ENCODE measurements at places on chromosomes 3 and 15.

GRCh38 chr15:68821190-68821840, 620 bp upstream of the ANP32A start:
- peak; percentile 32 for DNase-seq

DNA sequence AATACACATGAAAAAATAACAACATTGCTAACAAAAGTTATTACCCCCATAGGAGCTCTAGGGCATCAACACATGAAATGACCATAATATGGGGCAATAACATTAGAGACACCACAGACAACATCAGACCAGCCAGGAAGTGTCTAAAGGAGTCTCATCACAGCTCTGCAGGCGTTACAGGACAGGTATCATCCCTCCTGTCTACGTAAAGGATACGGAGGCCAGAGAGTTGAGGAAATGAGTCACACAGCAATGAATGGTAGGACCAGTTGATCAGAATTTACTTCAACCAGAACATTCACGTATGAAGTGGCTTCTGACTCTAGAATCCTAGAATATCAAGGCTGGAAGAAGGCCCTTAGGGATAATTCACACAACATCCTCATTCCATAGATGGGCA, 1.8 kb downstream of the NME9 start:
- DNase-seq, result no peak

DNA sequence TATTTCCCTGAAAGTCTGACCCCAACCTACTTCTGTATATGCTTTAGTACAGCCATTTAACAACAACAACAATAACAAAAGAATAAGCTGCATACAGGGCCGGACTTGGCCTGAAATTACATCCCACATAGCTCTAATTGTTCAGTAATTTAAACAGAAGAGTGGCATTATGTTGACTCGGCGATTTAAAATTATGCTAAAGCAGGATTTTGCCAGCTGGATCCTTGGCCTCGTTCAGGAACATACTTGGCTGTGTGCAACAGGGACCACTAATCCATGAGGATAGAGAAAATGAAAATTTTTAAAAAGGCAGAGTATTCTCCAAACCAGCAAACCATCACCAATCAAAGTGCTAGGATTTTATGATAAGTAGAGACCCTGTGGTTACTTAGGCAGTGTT, 433.1 kb upstream of the RBMS3 start:
- DNase-seq, result no peak

GRCh38 chr3:157100608-157101396, 59.1 kb downstream of the CCNL1 start:
- DNase-seq, result no peak

GRCh38 chr15:72889545-72889944, 106.0 kb upstream of the ADPGK start:
- DNase-seq, result no peak

DNA sequence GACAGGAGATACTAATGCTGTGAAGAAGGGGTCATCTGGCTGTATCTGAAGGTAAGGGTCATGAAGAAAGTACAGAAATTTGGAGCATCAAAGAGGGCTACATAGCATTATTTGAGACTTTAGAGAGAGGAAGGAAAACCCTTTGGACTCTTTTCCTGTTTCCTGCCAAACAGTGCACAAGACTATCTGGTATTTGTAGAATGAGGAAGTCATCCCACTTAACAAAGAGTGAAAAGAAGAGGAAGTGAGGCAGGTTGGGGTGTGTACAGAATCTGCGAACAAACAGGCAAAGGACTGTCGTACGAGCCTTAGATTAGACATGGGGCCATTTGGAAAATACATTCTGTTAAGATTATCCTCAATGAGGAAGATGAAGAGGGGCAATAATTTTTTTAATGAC, 546.8 kb upstream of the EPHA6 start:
- no peak for DNase-seq

GRCh38 chr15:81291916-81292522, 31.9 kb downstream of the STARD5 start:
- DNase-seq, result no peak

GRCh38 chr3:186451371-186451770, 89.3 kb upstream of the DGKG start:
- no peak for DNase-seq

GRCh38 chr3:5162102-5162501, 25.4 kb upstream of the EDEM1 start:
- DNase-seq, result no peak

DNA sequence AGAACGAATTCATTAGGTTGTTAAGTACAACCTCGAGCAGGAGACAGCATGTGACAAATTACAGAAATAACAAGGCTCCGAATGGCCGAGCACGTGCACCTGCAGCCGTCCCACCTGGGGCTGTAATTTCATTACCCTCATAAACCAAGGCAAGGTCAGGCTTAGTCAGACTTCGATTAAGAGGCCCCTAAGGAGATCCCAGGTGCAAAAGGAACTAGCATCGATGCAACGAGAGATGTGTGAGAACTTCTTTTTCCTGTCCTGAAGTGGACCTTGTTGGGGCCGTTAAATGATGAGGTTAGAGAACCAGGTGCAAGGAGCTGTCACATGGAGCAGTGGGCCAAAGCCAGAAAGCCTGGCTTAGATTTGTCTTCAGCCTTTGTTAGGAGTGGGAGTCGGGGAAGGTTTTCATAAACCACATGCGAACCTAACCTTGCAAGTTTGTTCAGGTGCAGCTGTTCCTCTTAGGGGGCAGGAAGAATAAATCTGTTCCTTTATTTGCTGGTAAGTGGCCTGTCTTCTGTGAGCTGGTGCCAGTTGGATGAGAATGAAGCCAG, 559.9 kb upstream of the MCTP2 start:
- no peak for DNase-seq

- no peak for DNase-seq
Measured at GRCh38 chr3:48214225-48214624, 9.1 kb upstream of the CAMP start.

- no peak for DNase-seq
Measured at GRCh38 chr3:10774825-10775224, 41.2 kb upstream of the SLC6A11 start.

DNA sequence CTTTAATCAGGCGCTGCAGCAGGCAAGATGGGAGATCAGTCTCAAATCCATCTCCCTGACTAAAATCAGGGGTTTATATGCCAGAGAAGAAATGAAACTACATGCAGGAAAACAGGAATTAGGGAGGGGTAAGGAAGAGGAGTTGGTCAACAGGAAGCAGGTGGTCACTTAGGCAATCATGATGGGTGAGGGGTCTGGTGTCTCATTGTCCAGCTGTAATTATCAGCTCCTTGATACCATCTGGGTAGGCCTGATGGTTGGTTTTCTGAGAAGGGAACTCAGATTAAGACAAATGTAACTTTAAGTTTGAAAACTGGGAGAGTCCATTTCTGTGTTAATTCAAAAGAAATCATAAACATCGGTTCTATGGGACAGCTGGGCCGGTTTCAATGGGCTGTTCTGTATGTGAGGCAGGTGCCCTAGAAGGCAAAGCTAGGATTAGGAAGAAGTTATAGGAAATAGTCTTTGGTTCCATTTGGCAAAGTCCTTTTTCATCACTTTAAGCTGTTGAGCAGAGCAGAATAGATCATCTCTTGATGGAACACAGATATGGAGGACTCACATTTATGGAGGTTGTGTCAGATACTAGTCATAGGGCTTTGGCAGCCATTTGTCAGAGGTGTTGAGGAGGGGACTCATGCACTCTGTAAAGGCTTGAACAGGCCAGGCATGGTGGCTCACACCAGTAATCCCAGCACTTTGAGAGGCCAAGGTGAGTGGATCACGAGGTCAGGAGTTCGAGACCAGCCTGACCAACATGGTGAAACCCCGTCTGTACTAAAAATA, 149.4 kb downstream of the VGLL4 start:
- no peak for DNase-seq

DNA sequence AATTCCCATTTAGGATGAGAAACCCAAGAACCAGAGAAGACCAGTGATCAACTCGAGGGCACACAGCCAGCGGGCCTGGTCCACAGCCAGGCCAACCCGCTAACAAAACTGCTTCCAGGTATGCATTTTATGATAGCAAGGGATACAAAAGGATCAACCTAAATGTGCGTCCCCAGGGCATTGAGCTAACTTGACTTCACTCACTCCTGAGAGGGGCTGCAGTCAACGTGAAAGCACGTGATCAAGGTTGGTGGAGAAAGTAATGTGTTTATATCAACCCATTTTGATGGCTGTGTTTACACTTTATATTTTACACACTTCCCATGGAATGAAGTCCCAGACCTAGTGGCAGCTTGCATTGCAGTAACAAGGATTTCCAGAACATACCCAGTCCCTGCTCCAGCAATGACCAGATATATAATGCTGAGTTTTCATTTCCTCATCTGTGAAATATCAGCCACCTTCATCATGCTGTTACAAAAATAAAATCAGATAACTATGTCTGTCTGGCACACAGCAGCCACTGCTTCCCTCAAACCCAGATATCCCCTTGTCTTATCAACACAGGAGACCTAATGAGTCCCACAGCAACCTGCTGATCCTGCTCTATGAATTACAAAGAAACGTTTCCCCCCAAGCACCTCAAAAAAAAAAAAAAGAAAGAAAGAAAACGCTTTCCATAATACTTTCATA, 2.0 kb downstream of the KLHL6 start:
- no peak for DNase-seq

DNA sequence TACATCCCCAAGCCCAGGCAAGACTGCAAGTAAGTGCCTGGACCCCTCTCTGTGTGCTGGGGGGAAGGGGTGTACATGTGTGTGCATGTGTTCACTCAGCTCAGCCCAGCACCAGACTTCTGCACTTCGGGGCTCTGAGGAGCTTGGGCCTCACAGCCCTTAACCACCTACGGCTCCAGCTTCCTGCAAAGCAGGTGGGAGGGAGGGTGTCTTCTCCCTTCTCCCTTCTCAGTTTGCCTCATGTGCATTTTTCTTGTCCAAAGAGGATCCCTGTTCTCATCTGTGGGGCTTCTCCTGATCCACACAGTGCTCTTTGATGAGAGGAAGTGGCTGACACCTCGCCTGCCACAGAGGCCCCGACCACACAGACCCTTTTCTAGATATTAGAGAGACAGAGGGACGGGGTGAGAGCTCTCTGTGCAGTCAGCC, 69.3 kb downstream of the MESD start:
- DNase-seq, result peak; percentile 28

DNA sequence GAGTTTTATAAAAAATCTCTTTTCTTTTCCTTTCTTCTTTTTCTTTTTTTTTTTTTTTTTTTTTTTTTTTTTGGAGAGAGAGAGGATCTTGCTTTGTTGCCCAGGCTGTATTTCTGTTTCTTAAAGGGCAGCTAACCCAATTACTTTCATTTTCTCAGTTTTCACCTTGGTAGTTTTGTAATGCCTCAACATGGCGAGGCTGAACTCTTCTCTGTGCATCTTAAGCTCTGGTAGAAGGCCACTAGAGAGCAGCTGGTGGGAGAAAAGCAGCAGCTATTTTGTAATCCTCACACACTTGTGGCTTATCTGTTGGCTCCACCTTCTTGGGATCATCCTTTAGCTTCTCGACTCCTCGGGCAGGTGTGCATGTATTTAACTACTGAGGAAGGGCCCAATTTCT, 152.2 kb upstream of the MEIS2 start:
- DNase-seq, result no peak

- no peak for DNase-seq
Measured at GRCh38 chr3:72982609-72983366, 13.8 kb upstream of the PPP4R2 start.

GRCh38 chr3:116929505-116930222, 220.1 kb downstream of the TUSC7 start:
- no peak for DNase-seq

DNA sequence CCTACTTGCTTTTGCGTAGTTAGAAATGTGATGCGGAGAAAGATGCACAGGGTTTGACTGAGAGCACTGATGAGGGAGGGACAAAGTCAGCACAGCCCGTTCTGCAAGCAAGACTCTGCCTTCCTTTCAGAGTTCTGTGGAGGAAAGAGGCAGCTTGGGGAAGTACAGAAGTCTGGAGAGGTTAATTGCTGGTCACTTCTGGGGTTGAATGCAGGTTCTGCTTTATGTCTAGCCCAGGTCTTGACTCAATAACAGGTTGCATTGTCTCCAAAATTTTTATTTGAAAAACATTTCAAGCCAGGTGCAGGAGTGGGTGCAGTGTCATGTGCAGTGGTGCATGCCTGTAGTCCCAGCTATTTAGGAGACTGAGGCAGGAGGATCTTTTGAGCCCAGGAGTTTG, 461.7 kb downstream of the NR2F2 start:
- DNase-seq, result no peak

GRCh38 chr3:89300981-89301380, 193.6 kb downstream of the EPHA3 start:
- DNase-seq, result no peak

DNA sequence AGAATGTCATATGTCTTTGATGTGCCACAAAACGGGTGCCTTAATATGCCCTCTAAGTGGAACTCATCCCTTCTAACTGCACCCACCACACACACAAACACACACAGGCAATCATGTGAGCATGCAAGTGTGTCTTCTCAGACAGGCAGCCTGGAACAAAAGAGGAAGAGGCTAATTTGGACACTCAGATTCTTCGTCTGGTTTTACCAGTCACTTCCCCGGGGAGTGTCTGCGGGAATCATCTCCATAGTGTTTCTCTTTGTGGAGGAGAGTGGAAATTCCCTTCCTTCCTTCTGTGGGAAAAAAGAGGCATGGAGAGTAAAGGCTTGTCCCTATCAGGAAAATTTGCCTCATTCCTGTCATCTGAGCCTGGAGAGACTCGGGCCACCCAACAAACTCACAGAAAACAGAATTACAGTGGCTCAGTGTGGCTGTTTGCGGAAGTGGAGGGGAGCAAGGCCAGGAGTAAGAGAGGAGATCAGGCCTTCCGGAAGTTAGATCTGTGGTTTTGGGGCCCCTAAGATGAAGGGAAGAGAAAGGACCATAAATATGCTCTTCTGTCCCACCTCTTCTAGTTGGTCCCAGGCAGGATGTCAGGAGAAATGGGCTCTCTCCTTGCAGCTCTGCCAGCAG, 212.6 kb upstream of the SEMA6D start:
- no peak for DNase-seq

- peak; percentile 61 for DNase-seq
Measured at GRCh38 chr15:90603893-90604292, 74.2 kb downstream of the CRTC3 start.

GRCh38 chr3:3392946-3393345, 213.5 kb upstream of the CRBN start:
- DNase-seq, result no peak

DNA sequence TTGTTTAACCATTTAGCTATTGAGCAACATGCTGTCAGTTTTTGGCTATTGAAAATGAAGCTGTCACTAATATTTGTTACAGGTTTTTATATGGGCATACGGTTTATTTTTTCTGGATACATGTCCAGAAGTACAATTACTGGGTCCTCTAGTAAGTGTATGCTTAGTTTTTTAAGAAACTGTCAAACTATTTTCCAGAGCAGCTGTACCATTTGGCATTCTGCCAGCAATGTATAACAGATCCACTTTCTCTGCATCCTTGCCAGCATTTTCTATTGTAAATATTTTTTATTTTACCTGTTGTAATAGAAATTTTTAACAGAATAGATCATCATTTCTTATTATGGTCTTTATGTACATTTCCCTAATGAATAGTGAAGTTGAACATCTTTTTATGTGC, 658.8 kb downstream of the EDEM1 start:
- no peak for DNase-seq

Data from activated CD4-positive, alpha-beta T cell treated with anti-CD3 and anti-CD28 coated beads for 48 hours (primary cell).